ENCODE measurements at places on chromosomes 2 and 18.

DNA sequence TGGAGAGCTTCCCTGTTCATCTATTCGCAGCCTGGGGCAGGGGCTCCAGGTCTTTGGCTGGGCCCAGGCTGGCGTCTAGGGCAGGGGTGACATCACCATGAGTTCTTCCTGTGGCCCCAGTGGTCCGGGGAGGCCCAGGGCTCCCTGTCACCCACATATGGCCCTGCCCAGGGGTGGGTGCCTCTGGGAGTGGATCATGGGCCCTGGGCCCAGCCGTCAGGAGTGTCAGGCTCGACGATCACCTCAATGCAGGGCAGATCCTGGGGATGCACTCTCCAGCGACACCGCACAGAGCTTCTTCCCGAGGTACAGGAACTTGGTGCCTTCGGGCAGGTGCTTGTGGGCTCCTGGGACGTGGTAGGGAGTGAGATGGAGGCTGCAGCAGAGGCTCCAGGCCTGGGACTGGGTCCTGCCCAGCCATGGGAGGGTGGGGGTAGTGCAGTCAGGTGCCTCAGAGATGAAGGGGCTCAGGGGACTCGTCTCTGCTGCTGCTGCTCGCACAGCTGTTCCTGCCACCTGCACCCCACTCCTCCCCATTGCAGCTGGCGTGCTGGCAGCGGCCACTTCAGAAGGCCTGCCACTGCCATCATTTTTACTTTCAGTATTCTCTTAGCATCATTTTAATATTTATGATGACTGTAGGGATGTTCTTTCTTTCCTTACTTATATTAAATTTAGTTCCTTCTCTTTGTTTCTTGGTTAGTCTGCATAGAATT lies 196.0 kb upstream of the VRK2 start:
- no peak for DNase-seq

GRCh38 chr2:222427646-222428301 lies 3.4 kb downstream of the SGPP2 start:
- DNase-seq: no peak

DNA sequence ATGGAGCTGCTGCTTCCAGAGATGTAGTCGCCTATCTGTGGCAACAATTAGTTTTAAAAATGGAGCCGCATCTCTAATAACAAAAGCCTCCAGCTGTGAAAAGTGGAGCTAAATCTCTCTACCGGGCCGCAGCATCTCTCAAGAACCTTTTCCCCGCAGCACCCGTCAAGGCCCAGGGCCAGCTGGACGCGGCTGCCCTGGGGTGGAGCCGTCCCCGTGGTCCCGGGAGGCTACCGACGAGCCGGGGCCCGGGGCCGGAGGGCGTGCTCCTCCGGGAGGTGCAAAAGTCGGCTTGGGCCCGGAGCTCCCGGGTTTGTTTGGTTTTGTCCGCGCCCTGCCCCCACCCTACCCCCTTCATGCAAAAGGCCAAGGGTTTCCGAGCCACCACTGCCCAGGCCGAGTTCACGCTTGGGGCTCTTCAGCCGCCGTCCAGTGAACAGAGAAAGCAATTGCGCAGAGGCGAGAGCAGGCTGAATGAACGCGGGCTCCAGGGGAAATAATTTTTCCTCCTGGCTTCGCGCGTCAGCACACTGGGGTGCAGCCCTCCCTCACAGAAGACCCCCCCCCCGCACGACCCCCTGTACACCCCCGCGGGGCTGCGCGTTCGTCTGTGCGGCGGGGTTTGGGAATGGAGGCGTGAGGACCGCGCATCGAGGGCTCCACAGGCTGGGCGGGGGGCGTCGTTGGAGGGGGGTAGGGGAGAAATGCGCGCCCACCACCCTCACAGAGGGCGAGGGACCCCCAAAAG lies 557 bp upstream of the GREB1L start:
- no peak for DNase-seq

DNA sequence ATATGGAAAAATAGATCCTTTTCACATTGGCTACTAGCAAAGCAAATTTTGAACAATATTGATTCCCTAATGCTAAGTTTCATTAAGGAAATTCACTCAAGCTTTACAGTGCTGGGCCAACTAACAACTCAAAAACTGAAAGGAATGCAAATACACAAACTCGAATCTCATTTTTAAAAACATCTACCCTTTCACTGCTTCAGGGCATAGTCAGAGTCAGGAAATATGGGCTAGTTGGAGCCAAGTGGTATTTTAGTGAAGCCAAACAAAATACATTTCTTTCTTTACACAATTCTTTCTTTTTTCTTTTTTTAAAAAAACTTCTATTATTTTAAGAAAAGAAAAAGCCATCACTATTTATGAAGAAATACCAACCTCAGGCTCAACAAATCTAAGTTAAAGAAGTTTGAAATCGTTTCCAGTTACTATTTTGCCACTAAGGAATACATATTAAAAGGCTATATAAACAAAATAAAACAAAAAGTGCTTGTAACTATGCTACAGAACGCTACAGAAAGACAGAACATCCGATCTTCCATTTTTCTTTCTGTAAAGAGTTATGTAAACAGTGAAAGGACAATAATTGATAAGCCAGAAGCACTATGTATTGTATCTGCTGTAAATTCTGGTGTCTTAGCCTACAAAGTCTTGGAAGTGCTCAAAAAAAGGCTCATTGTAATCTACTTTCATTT lies 113.6 kb upstream of the STK17B start:
- no peak for DNase-seq

- DNase-seq: no peak
These were observed 36.9 kb downstream of the MSH6 start for GRCh38 chr2:47819834-47820233.

DNA sequence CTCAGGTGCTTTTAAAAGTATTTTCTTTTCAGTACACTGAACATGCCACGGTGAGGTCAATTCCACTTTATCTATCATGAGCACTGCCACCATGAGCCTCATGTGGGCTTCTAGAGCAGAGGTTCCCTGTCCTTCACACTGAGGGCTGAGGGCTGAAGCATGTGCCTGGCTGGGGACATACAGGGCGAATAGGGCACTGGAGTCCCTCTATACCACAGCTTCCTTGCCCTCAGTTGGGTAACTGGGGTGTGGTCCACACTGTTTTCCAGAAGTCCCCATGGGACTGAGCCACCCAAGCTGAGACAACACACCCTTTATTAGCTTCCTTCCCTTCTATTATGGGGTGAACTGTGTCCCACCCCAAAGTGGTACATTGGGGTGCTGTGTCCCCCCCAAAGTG lies 172.2 kb upstream of the ID2 start:
- no peak for DNase-seq

GRCh38 chr18:31042406-31043181 lies at the start of gene DSC3:
TSS of gene DSC3 (minus strand) at chr18:31042742. CDS start at chr18:31042660, 82 bp downstream.
- no peak for DNase-seq

GRCh38 chr18:13611601-13612195 lies 114.7 kb downstream of the FAM210A start:
- DNase-seq: no peak

GRCh38 chr2:28528206-28528605 lies 32.3 kb downstream of the PLB1 start:
- no peak for DNase-seq

DNA sequence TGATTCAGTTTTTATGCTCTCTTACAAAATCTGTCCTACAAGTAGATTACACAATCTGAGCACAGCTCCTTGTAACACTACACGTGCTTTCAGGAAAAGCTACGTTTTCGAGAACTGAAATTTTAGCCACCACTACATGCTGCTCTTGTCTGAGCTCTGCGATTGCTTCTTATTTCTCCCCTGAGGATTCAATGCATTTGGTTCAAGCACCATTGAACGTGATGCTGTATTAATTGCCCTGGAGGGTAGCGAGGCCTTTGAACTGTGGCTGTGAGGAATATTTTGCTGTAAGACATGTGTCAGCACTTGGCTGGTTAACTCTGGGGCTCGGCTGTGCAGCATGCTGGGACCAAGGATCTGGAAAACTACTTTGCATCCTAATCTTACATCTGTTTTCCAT lies 405.8 kb downstream of the EPHA4 start:
- no peak for DNase-seq

- DNase-seq: no peak
These were observed 302.0 kb downstream of the PRKCE start for GRCh38 chr2:45953376-45954027.

DNA sequence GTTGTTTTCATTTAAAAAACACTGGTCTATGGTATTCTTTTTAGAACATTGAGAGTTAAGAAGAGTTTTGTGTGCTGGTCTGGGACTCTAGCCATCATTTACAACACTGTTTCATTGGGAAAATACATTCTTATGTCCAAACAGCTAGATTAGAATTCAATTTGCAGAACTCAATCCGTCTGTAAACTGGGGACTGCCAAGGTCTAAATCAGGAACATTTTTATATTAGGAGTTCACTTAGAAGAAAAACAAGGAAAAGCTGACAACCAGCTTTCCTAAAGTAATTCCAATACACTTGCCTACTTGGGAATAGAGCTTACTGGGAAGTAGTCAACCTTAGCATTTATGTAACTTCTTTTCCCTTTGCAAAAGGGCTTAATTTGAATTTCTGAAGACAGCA lies 91.5 kb upstream of the RNF152 start:
- DNase-seq: no peak

GRCh38 chr2:158781353-158781961 lies 13.7 kb upstream of the DAPL1 start:
- no peak for DNase-seq

DNA sequence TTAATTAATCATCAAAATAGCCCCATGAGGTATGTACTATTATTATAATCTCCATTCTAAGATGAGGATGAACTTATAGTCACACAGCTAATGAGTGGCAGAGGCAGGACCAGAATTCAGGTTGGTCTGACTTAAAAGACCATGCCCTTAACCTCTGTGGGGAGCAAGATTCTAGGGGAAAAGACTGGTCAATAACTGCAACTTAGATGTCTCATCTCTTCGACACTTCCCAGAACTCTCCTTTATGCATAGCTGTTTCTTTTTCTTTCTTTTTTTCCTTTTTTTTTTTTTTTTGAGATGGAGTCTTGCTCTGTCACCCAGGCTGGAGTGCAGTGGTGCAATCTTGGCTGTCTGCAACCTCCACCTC lies 66.3 kb upstream of the RTN4 start:
- no peak for DNase-seq

DNA sequence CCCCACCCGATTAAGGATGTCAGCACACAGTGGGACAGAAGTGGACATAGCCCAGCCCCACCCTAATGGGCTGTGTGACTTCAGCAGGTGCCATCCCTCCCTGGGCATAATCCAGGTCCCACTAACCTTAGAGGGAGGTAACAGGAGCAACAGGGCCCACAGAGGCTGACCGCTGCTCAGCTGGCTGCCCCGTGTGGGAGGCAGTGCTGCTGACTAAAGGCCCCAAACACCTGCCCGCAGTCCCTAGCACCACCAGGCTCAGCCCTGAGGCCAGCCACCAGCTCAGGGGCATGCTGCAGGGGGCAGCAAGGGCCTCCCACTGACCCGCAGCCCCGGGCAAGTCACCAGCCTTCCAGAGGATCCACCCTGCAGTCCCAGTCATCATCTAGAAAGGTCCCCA lies 14.6 kb downstream of the BIN1 start:
- DNase-seq: no peak

DNA sequence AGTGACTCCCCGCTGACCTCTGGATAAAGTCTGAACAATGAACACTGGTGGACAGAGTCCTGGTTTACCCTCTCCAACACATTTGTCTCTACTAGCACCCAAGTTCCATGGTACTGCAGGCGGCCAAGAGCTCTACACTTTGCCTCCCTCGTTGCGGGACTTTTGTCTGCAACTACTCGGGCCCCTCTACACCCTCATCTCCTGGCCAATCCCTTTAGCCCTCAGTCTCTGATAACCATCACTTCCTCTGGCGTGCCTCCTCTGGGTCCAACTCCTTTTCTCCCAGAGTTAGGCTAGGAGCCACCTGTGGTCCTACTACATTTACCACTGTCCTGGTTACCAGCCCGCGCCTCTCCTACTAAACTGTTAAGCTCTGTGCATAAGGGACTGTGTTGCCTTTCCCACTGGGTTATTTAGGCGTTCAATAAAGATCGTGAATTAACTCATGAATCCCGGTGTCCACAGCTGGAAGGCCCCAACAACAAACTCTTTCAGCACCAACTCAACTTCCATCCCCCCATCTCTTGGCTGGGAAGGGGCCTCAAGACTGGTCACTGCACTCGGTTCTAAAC lies 757 bp downstream of the HDHD2 start:
- no peak for DNase-seq

DNA sequence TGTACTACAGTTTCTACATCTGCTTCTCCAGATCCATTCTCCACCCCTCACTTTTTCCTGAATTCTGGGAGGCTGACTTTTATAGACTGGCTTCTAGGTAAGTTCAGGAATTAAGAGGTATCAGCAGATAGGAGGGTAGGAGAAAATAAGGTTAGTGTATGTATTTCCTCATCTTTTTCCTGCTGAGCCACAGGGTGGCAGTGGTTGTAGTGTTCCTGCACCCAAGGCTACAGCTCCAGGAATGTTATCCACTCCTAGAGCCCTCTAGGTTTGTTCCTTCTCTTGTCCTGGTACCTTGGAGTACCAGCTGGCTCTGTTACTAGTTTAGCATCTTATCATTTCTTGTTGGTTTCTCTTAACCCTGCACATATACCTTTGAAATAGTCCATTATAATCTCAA lies 40.7 kb upstream of the C2orf66 start:
- no peak for DNase-seq

GRCh38 chr2:198706476-198707082 lies 751.2 kb downstream of the SATB2 start:
- no peak for DNase-seq

- no peak for DNase-seq
These were observed 164.3 kb upstream of the SIX2 start for GRCh38 chr2:45173513-45173912.

- DNase-seq: no peak
These were observed 28.8 kb downstream of the SH3BP4 start for GRCh38 chr2:234980451-234981187.

- no peak for DNase-seq
These were observed 17.7 kb downstream of the KLF7 start for GRCh38 chr2:207148020-207148419.

DNA sequence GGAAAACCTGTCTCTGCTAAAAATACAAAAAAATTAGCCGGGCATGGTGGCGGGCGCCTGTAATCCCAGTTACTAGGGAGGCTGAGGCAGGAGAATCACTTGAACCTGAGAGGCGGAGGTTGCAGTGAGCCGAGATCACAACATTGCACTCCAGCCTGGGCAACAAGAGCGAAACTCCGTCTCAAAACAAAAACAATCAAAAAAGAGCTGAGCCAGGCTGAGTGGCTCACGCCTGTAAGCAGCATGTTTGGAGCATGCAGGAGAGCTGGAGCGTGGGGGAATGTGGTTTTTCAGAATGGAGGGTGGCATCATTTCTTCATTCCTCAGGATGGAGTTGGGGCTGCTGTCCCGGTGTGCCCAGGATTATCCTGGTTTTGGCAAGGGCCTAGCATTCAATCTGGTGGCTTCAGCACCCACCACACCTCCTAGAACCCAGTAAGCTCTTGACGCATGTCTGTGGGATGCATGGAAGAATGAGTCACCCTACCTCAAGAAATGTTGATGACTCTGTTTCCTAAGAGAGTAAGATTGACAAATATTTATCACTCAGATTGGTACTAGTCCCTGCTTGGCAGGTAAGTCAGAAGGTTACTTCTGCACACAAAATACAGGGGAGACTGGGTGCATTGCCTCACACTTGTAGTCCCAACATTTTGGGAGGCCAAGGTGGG lies 90.2 kb upstream of the ODC1 start:
- no peak for DNase-seq
